ENCODE measurements at places on chromosomes 12 and 14.

- DNase-seq: no peak
- H3K27ac ChIP-seq: no peak overlapping the region
- no peak overlapping the region for H3K4me3 ChIP-seq
- H3K27me3 ChIP-seq: peaks cover 10% of the 10 kb centered on the region
- no peaks in the 10 kb centered on the region for H3K4me1 ChIP-seq
Observed at GRCh38 chr14:88919502-88919901, 95.1 kb downstream of the TTC8 start.

DNA sequence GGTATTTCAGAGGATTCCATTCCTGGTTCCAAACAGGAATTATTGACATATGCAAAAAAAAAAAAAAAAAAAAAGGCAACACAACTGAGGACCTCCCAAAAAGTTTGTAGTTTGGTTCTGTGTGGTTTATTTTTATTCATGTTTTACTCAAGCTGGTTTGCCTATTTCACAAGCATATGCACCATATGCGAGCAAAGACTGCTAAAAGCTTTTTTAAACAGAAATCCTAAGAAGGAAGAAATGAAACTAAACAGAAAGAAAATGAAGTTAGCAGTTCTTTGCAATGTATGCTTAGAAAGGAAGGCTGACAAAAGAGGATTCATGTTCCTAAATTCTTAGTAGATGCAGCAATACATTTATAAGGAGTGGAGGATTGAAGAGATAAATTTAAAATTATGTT lies 487.6 kb upstream of the FLRT2 start:
- H3K27ac ChIP-seq: no peak overlapping the region
- no peak for DNase-seq
- no peaks in the 10 kb centered on the region for H3K4me1 ChIP-seq

GRCh38 chr14:87952307-87953094 lies 40.5 kb downstream of the GALC start:
- DNase-seq: no peak
- peaks cover 29% of the 10 kb centered on the region for H3K4me1 ChIP-seq
- peaks cover 4% of the 10 kb centered on the region for H3K36me3 ChIP-seq
- H3K27ac ChIP-seq: peak overlapping the region; percentile 81
- no peaks in the 10 kb centered on the region for H3K27me3 ChIP-seq
- H3K4me3 ChIP-seq: peak overlapping the region; percentile 34

GRCh38 chr14:62546862-62547474 lies 498.3 kb downstream of the KCNH5 start:
- no peaks in the 10 kb centered on the region for H3K36me3 ChIP-seq
- H3K27me3 ChIP-seq: no peaks in the 10 kb centered on the region
- no peak overlapping the region for H3K27ac ChIP-seq
- H3K4me3 ChIP-seq: no peak overlapping the region

GRCh38 chr12:48958049-48958388 lies 732 bp upstream of the ARF3 start:
- H3K27ac ChIP-seq: no peak overlapping the region
- peaks cover 7% of the 10 kb centered on the region for H3K27me3 ChIP-seq
- H3K4me3 ChIP-seq: peak overlapping the region; percentile 96
- H3K4me1 ChIP-seq: peaks cover 25% of the 10 kb centered on the region

GRCh38 chr12:108315486-108316105 lies 23.5 kb downstream of the CMKLR1 start:
- no peaks in the 10 kb centered on the region for H3K27me3 ChIP-seq
- H3K4me1 ChIP-seq: peaks cover 33% of the 10 kb centered on the region
- no peaks in the 10 kb centered on the region for H3K36me3 ChIP-seq
- H3K27ac ChIP-seq: no peak overlapping the region
- no peak for DNase-seq
- no peak overlapping the region for H3K4me3 ChIP-seq

GRCh38 chr12:80217011-80217535 lies 117.7 kb downstream of the OTOGL start:
- H3K4me3 ChIP-seq: no peak overlapping the region
- H3K36me3 ChIP-seq: no peaks in the 10 kb centered on the region
- peaks cover 6% of the 10 kb centered on the region for H3K27me3 ChIP-seq
- no peaks in the 10 kb centered on the region for H3K4me1 ChIP-seq
- H3K27ac ChIP-seq: no peak overlapping the region

DNA sequence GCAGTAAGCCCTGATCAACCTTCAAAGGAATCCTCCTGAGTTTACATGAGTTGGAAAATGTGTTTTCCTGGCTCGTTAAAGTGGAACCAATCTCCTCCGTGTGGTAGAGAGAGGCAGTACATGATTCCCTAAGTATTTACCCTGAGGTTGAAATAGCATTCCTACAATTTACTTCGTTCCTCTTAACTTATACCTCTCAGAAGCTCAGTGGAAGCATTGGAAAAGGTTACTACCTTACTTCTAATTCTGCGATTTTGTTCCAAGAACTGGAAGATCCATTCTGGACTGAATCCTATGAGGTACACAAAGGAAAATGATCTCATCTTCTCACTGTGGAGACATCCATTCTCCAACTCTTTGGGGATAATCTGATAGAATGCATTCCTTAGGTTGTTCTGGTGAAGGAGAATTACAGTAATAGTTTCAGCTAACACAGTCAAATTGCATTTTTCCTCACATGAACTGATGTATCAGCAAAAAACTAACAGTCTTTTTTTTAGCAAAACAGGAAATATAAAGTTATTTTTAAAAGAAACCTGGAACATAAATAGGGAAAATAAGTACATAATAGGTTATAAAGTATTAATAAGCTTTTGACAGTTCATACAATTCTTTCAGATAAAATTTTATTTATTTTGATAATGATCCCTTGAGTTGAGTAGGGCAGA lies 475.6 kb downstream of the PDZRN4 start:
- no peaks in the 10 kb centered on the region for H3K4me1 ChIP-seq
- H3K4me3 ChIP-seq: no peak overlapping the region
- H3K27ac ChIP-seq: no peak overlapping the region
- H3K27me3 ChIP-seq: peaks cover 2% of the 10 kb centered on the region
- no peak for DNase-seq

- H3K27me3 ChIP-seq: peaks cover 10% of the 10 kb centered on the region
- H3K4me3 ChIP-seq: no peak overlapping the region
- DNase-seq: no peak
- H3K27ac ChIP-seq: no peak overlapping the region
- peaks cover 6% of the 10 kb centered on the region for H3K4me1 ChIP-seq
- H3K36me3 ChIP-seq: no peaks in the 10 kb centered on the region
Observed at GRCh38 chr14:30292541-30292940, 266.4 kb upstream of the G2E3 start.

DNA sequence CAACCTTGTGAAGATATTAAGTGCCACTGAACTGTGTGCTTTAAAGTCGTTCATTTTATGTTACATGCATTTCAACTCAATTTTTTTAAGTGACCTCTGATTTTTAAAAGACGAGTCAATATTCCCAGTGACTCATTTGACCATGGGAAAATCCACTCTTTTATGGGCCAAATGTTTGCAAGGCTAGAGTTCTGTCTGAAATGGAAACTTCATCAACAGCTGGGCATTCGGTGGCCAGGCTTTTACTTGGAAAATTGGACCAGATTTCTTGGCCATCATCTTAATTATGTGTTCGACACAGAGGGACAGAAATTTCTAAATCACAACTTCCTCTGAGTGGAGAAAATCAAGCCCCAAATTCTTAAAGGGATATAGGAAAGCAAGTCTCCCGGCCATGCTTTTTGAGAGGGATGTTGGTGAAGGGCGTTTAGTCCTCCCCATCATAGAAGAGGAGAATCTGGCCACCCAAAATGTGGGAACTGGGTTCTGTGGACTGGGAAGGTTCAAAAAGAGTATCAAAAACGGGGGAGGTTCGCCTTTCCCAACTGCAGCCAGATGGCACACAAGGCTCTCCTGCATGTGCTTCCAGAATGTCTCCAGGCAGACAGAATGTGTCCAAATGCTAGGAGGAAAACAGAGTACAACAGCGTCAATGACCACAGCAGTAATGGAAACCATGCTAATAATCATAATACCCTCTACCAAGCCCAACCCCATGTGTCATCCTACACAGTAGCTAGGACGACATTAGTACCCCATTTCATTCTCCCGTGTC lies 40.9 kb upstream of the FZD10 start:
- H3K27me3 ChIP-seq: peaks cover 8% of the 10 kb centered on the region
- no peak overlapping the region for H3K4me3 ChIP-seq
- no peak for DNase-seq
- H3K27ac ChIP-seq: no peak overlapping the region
- H3K4me1 ChIP-seq: no peaks in the 10 kb centered on the region
- H3K36me3 ChIP-seq: no peaks in the 10 kb centered on the region

DNA sequence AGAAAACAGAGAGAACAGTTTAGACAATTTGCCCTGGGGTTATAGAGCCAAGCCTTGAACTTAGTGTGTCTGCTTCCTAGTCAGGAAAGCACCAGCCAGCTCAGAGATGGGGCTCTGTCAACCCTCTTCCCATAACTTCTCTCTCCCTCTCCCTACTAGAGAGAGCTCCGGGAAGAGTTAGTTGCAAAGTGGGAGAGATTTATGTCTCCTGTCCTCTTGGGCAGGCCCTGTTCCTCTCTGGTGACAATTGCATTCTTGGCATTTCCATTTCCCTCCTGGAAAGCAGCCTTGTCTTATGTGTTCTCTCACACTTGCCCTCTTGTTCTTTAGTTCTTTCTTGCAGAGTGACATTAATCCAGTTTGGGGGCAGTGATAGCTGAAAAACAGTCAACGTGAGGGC lies 42.1 kb upstream of the TUNAR start:
- peaks cover 14% of the 10 kb centered on the region for H3K27me3 ChIP-seq
- no peak overlapping the region for H3K27ac ChIP-seq
- H3K4me1 ChIP-seq: peaks cover 5% of the 10 kb centered on the region
- no peak overlapping the region for H3K4me3 ChIP-seq
- DNase-seq: no peak

DNA sequence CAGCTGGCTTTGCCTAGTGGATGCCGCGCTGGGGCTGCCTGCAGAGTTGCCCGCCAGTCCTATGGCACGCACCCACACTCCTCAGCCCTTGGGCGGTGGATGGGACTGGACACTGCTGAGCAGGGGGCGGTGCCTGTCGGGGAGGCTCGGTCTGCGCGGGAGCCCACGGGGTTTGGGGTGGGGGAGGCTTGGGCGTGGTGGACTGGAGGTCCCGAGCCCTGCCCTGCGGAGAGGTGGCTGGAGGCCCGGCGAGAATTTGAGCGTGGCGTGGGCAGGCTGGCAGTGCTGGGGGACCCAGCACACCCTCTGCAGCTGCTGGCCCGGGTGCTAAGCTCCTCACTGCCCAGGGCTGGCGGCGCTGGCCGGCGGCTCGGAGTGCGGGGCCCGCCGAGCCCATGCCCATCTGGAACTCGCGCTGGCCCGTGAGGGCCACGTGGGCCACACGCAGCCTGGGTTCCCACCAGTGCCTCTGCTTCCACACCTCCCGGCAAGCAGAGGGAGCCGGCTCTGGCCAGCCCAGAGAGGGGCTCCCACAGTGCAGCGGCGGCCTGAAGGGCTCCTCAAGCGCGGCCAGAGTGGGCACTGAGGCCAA lies 68.1 kb downstream of the ETNK1 start:
- peaks cover 4% of the 10 kb centered on the region for H3K36me3 ChIP-seq
- H3K27me3 ChIP-seq: no peaks in the 10 kb centered on the region
- no peak overlapping the region for H3K4me3 ChIP-seq
- H3K27ac ChIP-seq: no peak overlapping the region
- H3K4me1 ChIP-seq: peaks cover 4% of the 10 kb centered on the region

- no peak overlapping the region for H3K27ac ChIP-seq
- H3K27me3 ChIP-seq: no peaks in the 10 kb centered on the region
- no peaks in the 10 kb centered on the region for H3K4me1 ChIP-seq
- no peak for DNase-seq
Observed at GRCh38 chr12:93229494-93230325, 148.0 kb upstream of the NUDT4 start.

GRCh38 chr12:88445705-88446394 lies 134.4 kb downstream of the KITLG start:
- H3K4me3 ChIP-seq: no peak overlapping the region
- H3K27ac ChIP-seq: no peak overlapping the region
- no peaks in the 10 kb centered on the region for H3K36me3 ChIP-seq
- H3K27me3 ChIP-seq: no peaks in the 10 kb centered on the region
- no peaks in the 10 kb centered on the region for H3K4me1 ChIP-seq

- DNase-seq: no peak
- H3K4me3 ChIP-seq: no peak overlapping the region
- no peak overlapping the region for H3K27ac ChIP-seq
- no peaks in the 10 kb centered on the region for H3K36me3 ChIP-seq
- H3K27me3 ChIP-seq: peaks cover 3% of the 10 kb centered on the region
Observed at GRCh38 chr14:72463291-72463866, 430.5 kb downstream of the DPF3 start.

Measured in activated CD8-positive, alpha-beta T cell treated with anti-CD3 and anti-CD28 coated beads for 36 hours (primary cell).